T-cell (primary cell): ENCODE measurements at places on chromosomes 4 and X. TPM values are rescaled to one million over a fixed set of nuclear protein-coding genes. Genes with fewer than 3 reads are reported as not detected.

The MAOB gene
- total RNA-seq: not detected

The KLB gene
- not detected for total RNA-seq

The CWH43 gene
- not detected for total RNA-seq

The FABP2 gene
- not detected for total RNA-seq

The CDKN2AIP gene
- 33.0 TPM for total RNA-seq

The TEX13B gene
- not detected for total RNA-seq

The CT45A1 gene
- not detected for total RNA-seq

The L1CAM gene
- total RNA-seq: 4.0 TPM

The BCOR gene
- total RNA-seq: 24.4 TPM

The FDCSP gene
- total RNA-seq: not detected

The PRKG2 gene
- total RNA-seq: 2.2 TPM

The BGN gene
- total RNA-seq: 0.30 TPM

The GJB1 gene
- total RNA-seq: not detected

The BEX5 gene
- 3.9 TPM for total RNA-seq

The ERCC6L gene
- total RNA-seq: 0.30 TPM

The GSX2 gene
- not detected for total RNA-seq

The IL1RAPL1 gene
- total RNA-seq: not detected

The SASH3 gene
- 142 TPM for total RNA-seq

The AR gene
- 0.32 TPM for total RNA-seq

The ABLIM2 gene
- total RNA-seq: 2.6 TPM
